ENCODE measurements at places on chromosomes 5 and 9.

GRCh38 chr9:4979239-4979638 lies 5.8 kb upstream of the JAK2 start:
- no peak for DNase-seq

GRCh38 chr9:87543251-87543650 lies 45.6 kb downstream of the DAPK1 start:
- no peak for DNase-seq

DNA sequence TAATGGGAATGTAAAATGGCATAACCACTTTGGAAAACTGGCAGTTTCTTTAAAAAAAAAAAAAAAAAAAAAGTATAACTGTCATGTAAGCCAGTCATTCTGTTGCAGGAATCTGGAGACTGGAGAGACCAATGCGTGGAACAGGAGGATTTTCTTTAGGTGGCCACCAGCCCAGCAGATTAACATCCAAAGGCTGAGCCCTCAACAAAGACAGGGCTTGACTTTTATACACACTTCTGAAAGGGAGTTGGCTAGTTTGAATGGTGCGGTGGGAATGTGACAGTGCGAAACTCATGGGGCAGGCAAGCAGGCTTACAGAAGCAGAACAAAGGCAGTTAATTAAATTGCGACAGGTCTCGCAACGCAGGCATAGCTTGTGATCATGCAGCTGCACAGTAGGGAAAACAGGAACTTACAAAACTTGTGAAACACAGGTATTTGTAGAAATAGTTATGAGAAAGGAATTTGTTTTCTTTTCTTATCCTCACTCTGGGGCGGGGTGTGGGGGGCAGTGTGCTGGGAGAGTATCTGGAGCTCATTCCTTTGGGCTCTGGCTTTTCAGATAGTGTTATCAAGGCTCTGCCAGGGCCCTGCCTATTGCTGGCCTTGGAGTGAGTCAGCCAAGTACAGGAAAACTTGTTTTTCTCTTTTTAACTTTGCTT lies 12.0 kb downstream of the UIMC1 start:
- DNase-seq = peak; percentile 75

GRCh38 chr5:173514661-173515060 lies 101.8 kb downstream of the BOD1 start:
- DNase-seq = no peak

GRCh38 chr9:115220319-115221005 lies 102.5 kb upstream of the TNC start:
- no peak for DNase-seq

DNA sequence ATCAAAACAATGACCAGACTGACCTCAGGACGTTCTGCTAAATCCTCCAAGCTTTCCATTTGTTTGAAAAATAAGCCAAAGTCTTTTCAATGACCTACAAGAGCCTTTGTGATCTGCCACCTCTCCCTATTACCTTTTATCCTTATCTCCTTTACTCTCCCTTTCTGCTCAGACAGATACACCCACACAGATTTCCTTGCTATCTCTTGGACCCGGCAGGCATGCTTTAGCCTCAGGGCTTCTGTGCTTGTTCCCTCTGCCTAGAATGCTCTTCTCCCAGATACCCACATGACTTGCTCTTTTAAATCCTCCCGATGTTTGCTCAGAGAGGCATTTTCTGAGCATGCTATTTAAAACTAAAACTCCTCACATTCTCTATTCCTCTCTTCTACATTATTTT lies 8.9 kb upstream of the ELOVL7 start:
- no peak for DNase-seq

- DNase-seq = no peak
Observed at GRCh38 chr5:84372066-84372695, 12.5 kb downstream of the EDIL3 start.

DNA sequence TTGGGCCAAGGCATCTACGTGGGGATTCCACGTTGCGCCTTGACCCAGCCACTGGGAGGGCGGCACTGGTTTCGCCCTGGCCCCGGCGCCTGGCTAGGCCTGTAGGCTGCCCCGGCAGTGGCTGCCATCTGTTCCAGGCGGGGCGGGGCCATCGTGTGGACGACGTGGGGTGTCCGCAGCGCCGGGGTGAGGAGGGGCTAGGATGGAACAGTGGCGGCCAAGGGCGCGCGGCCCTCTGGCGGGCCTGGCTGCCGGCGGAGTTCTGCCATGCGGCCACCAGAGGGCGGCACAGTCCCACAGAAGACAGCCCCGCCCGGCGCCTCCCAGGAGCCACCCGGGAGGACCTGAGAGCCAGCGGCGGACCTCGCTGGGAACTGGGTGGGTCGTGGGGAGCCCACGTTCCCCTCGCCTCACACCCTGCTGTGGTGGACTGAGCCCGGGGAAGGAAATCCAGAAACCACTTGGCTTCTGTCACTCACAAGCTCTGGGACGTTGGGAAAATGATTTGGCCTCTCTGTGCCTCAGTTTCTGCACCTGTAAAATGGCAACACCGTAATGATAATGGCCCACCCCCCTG lies 22.6 kb upstream of the RAPGEF1 start:
- peak; percentile 70 for DNase-seq

DNA sequence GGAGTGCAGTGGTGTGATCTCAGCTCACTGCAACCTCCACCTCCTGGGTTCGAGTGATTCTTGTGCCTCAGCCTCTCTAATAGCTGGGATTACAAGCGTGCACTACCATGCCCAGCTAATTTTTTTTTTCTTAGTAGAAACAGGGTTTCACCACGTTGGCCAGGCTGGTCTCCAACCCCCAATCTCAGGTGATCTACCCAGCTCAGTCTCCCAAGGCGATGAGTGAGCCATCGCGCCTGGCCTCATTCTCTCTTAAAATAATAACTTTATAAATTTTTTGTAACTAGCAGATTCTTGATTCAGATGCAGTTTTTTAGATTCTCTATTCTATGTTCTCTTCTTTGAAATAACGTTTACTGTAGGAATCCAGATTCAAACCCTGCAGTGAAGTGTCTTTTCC lies 127.1 kb downstream of the GDNF start:
- DNase-seq = no peak

- DNase-seq = no peak
Observed at GRCh38 chr5:137313526-137314175, 185.5 kb downstream of the SPOCK1 start.

DNA sequence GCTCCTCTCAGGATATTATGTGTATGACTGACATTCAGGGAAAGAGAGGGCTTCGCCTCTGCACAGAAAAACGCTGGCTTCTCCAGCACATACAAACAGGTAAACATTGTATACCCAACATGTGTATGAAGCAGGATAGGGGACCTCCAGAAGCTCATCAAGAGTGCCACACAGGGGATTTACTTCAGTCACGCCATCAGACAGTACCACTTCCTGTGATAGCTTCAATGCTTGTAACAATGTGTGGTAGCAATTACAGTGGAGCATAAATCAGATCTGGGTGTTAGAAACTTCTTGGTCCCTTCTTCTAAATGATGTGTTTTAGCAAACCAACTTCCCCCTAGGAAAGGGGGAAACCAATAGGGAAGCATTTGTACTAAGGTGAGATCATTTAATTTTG lies 160.8 kb downstream of the TSSK1B start:
- no peak for DNase-seq

DNA sequence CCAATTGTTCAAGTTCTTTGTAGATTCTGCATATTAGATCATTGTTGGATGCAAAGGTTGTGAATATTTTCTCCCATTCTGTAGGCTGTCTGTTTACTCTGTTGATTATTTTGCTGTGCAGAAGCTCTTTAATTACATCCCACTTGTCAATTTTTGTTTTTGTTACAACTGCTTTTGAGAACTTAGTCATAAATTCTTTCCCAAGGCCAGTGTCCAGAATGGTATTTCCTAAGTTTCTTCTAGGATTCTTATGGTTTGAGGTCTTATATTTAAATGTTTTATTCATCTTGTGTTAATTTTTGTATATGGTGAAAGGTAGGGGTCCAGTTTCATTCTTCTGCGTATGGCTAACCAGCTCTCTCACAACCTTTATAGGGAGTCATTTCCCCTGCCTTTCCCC lies 116.5 kb downstream of the CPLANE1 start:
- no peak for DNase-seq

GRCh38 chr5:154285661-154286408 lies 95.3 kb downstream of the GALNT10 start:
- no peak for DNase-seq

GRCh38 chr9:126386088-126386487 lies 59.5 kb downstream of the MVB12B start:
- DNase-seq = no peak

DNA sequence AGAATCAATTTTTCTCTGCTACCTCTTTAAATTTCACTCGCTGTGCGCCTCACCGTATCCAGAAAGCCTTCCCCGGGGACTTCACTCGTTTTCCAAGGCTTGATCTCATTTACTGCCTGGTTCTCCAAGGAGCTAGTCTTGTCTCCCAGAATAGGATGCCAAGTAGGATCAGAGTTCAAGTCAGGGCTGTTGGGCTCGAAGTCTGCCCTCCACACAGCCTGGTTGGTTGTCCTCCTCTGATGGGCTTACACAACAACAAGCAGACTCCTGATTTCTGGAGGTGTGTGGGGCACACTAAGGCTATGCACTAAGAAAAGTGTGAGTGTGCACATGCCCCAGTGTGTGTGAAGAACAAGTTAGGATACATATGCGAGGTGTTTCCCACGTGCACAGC lies 14.0 kb upstream of the TNIP1 start:
- no peak for DNase-seq

DNA sequence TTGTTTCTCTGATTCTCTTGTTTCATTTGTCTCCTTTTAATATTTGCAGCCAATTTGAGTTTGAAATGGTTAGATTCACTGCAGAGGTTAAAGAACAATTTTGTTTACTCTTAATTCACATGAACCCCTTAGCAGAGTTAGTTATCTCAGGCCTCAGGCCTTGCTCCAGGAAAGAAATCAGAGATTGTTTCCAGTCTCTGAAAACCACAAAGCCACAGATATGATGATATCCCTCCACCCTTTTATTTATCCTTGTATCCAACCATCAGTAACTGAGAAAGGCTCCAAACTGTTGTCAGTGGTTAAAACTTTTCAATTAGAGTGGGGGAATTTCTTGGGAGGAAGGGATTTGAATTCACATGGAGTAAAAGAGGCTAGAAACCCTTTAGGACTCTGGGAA lies 406.0 kb upstream of the DMAC1 start:
- no peak for DNase-seq

- DNase-seq = no peak
Observed at GRCh38 chr9:78533500-78533899, 236.6 kb downstream of the PSAT1 start.

GRCh38 chr9:133108794-133109641 lies 12.0 kb downstream of the RALGDS start:
- no peak for DNase-seq

GRCh38 chr9:72185561-72185960 lies 36.3 kb downstream of the GDA start:
- DNase-seq = no peak
